Testis (tissue), 5 donors: ENCODE measurements at places on chromosomes 6 and 20.
A peak's percentile ranks its signal among the peaks of the same experiment; 100 is the strongest.

DNA sequence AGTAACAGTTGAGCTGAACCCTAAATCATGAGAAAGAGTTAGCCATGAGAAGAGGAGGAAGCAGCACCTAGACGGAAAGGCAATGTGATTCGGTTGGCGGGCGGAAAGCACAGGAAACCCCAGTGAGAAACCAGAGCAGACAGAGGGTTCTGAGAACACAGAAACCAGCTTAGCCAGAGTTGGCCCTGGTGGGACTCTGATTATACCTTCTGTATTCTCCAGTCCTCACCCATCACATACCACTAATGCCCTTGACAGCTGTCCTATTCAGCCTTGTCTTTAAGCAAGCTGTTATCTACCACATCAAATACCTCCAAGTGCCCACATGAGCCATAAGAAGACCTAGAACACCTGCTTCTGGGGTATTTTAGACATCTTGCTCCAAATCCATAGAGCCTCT is 58.9 kb upstream of the LRRC1 start:
- no peak for DNase-seq

GRCh38 chr20:13825465-13825864 is 40.6 kb downstream of the NDUFAF5 start:
- no peak for DNase-seq

DNA sequence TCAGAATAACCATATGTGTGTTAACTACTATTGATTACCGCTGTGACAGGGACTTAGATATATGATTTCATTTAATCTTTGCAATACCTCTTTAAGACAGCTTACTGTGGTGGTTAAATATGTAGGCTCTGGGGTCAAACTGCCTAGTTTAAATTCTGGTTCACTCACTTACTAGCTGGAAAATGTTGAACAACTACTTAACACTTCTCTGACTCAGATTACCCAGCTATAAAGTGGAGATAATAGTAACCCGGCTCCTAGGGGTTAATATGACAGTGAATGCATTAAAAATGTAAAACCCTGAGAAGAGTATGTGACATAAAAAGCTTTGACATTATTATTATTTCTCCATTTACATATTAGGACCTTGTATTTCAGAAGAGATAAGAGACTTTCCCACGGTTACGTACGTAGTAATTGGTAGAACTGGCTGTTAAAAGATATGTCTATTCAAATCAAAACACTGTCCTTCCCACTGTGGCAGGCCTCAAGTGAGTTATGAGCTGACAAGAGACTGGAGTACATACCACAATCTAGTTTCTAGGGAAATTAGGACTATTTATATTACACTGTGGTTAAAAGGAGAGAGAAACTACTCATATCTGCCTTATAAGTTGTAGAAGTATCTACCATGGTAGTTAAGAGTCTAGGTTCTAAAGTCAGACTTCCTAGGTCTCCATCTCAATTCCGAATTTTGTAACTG is 4.4 kb upstream of the PLCB1 start:
- no peak for DNase-seq

- DNase-seq = peak; percentile 50
Observed at GRCh38 chr6:158825951-158826306, 6.8 kb upstream of the EZR start.

- DNase-seq = no peak
Observed at GRCh38 chr20:51650685-51651134, 108.2 kb upstream of the NFATC2 start.

DNA sequence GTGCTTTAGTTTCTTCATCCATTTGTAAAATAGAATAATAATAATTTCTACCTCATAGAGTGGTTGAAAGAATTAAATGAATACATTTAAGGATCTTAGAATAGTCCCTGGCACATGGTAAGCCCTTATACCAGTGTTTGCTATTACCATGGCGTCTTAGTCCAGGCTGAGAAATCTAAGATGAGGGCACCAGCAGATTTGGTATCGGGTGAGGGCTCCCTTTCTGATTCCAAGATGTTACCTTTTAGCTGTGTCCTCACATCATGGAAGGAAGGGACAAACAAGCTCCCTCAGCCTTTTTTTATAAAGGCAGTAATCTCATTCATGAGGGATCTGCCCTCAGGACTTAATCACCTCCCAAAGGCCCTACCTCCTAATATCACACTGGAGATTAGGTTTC is 123.9 kb upstream of the FOXO3 start:
- no peak for DNase-seq

GRCh38 chr6:140018588-140018987 is 644.1 kb upstream of the CITED2 start:
- DNase-seq = no peak

DNA sequence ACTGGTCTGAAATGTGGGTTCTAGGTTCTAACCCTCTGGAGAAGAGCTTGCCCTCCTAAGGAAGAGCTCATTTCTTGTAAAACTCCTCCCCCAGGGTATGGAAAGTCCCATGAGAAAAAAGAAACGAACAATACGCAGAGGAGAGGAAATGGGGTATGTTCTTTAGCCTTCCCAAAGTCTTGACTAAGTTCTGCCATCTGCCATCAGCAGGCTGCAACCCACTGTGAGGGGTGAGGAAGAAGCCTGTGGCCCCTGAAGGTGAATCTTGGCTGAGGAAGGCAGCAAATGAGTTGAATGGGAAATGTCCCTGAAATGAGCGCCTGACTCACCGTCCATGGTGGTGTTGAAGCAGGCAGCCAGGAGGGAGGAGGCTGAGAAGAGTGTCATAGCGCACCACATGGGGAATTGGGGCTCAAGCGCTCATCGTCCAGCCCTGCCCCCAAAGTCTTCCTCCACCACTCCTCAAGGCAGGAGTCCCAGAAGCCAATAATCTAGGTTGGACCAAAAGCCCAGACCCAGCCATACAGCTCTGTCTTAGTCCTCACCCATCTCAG is 10.4 kb upstream of the MATN4 start:
- no peak for DNase-seq

- no peak for DNase-seq
Observed at GRCh38 chr6:99232056-99232455, 117.4 kb downstream of the FAXC start.

- peak; percentile 82 for DNase-seq
Observed at GRCh38 chr6:165835410-165835851, 172.4 kb upstream of the PDE10A start.
